ENCODE measurements at places on chromosomes 3 and 15. TPM values are rescaled to one million over a fixed set of nuclear protein-coding genes. Genes with fewer than 3 reads are reported as not detected.

DNA sequence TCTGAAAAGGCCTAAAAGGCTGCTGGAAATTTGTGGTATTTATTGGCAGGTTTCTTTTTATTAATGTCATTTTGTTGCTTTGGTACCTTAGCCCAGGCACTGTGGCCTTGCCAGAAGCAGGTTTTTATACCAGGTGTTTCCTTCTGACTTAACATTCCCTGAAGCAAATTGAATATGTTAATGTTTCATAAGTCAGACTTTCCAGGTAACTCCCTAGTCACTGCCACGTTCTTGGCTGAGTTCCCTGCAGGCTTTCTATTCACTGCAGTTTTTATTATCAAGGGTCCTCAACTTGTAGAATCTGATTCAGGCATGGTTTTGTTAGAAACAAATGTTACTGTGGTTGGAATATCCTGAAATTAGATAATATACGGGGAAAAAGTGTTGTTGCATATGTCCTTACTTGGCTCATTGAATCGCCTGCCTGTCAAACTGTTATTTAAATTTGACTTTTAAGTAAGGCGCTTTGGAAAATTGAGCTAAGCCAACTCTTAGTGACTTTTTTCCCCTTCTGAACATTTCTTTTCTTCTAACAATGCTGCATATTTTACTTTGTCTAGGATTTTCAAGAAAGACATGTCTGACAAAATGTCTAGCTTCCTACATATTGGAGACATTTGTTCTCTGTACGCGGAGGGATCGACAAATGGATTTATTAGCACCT lies 22.9 kb downstream of the ITPR1 start:
- DNase-seq: no peak

DNA sequence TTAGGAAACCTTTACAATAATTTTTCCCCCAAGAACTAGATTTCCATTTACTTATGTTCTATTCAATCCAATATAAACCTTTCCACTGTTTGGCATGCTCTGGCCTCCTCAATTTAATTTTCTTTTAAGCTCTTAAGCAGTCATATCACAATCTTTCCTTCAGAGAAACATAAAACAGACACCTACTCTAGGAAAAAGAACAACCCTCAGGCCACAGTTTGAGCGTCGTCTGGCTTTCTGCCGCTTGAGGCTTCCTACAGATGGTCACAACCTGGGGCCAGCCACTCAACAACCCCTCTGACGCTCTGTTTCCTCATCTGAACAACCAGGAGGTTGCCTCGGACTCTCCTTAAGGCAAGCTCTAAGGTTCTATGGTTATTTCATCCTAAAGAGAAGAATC lies 143.3 kb downstream of the ADAMTS17 start:
- DNase-seq: no peak

GRCh38 chr15:50390554-50391264 lies 33.5 kb upstream of the USP8 start:
- no peak for DNase-seq

DNA sequence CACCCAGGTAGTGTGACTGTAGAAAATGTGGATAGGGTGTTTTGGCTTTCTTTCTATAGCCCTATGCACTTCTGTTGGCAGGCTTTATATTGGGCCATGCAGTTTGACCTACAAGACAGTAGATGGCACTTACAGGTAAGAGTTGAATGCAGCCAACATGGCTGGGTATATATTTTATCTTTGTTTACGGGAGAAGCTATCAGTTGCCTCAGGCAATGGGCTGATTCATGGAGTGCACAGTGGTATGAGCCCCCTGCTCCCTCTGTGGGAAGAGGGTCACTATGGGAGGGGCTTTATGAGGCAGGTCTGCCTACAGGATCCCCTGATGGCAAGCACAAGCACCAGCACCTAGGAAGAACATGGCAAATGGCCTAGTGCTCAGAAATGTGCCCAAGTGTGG lies 301.2 kb upstream of the CDIN1 start:
- no peak for DNase-seq

- no peak for DNase-seq
Observed at GRCh38 chr3:172305974-172306373, 142.3 kb downstream of the GHSR start.

DNA sequence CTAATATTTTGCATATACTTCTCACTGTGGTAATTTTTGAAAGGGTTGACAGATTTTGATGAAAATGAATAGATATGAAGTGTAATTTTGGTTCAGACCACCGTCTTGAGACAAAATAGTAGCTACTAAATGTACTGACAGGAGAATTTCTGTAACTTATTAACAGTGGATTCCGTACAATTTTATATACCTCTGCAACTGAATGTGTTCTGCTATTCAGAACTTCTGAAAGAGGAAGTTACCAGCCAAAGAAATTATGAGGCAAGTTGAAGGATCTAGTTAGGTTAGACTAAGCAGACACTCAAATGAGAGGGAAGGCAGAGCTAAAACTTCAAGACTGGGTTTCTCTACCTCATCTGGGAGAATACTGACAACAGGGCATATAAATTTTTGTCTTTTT lies 29.4 kb downstream of the GAP43 start:
- DNase-seq: no peak

GRCh38 chr15:97013491-97013890 lies 683.0 kb downstream of the NR2F2 start:
- DNase-seq: no peak

- DNase-seq: no peak
Observed at GRCh38 chr3:87333393-87333892, 57.1 kb upstream of the POU1F1 start.

Gene GPR62
- 0.05 TPM for total RNA-seq

Gene AMT
- total RNA-seq: 4.1 TPM

Gene GNAT1
- 0.05 TPM for total RNA-seq
